ENCODE measurements at places on chromosomes 2 and 18.

- DNase-seq = no peak
- no peaks in the 10 kb centered on the region for H3K36me3 ChIP-seq
- no peaks in the 10 kb centered on the region for H3K4me1 ChIP-seq
- no peak overlapping the region for H3K4me3 ChIP-seq
- H3K27ac ChIP-seq = no peak overlapping the region
Measured at GRCh38 chr2:229501051-229501794, 213.1 kb downstream of the DNER start.

DNA sequence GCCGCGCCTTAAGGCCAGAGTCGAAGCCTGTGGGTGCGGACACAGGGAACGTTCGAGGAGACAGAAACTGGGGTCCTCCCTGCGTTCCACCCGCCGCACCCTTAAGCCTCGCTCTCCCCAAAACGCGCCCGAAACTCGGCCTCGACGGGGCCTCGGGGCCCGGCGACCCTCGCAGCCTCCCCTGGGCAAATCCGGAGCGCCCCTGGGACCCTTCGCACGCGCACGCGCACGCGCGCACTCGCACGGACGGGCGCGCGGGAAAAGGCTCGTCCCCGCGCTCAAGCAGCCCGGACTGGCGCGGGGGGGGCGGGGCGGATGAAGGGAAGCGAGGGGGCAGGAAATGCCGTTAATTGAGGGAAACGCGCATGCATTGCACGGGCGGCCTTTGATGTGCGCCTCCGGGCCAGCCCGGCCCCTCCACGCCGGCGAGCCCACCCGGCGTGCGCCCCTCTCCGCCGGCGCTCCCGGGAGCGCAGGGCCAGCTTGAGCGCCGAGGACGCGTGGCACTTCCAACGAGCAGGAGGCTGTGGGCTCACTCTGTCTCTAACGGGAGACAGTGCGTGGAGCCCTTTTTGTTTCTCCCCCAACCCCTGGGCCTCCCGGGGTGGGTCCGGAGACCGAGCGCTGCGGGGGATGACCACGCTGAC, 5.4 kb upstream of the SALL3 start:
- peak overlapping the region; percentile 17 for H3K4me3 ChIP-seq
- no peak for DNase-seq
- peaks cover 29% of the 10 kb centered on the region for H3K4me1 ChIP-seq

DNA sequence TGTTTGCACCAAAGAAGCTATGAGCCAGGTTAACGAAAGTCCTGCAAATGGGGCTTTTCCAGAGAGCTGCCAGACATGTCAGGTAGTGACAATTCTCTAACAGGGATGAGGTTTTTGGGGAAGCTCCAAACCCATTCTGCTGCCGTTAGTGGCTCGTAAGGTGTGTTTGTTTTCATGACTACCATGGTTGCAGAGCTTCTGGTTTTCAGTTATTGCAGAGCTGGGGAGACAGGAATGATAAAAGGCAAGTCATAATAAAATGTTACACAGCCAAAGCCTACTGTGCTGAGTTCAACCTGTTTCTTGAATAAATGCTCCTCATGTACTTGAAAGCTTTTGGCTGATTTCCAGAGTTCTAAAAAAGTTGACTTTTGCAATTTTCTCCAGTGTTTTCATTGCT, 209.2 kb upstream of the STK17B start:
- DNase-seq = no peak
- no peaks in the 10 kb centered on the region for H3K36me3 ChIP-seq

DNA sequence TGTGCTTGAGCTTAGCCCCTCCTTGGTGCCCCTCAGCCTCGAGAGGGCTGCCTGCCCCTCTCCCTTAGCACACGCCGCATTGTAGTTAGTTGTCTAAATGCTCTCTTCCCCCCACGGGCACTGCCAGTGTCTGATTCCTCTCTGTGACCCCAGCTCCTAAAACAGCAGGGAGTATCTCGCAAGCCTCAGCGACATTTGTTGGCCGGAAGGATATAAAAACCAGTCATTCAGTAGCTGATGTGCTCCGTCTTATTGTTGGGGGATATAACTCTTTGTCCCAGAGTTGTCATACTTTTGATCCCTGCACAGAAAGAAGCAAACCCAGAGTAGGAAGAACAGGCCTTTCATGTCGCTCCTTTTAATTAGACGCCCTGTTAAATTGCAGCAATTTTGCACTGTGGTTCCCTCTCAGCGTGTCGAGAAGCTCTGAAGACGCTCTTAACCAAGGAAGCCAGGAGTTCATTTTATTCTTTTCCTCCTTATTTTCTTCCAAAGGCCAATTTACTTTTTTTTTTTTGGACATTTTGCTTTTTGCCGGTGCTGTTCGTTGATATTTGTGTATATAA, 201.8 kb downstream of the KLHL29 start:
- no peak overlapping the region for H3K27ac ChIP-seq
- H3K4me1 ChIP-seq = peaks cover 4% of the 10 kb centered on the region
- no peaks in the 10 kb centered on the region for H3K27me3 ChIP-seq
- H3K36me3 ChIP-seq = no peaks in the 10 kb centered on the region
- no peak for DNase-seq
- no peak overlapping the region for H3K4me3 ChIP-seq

DNA sequence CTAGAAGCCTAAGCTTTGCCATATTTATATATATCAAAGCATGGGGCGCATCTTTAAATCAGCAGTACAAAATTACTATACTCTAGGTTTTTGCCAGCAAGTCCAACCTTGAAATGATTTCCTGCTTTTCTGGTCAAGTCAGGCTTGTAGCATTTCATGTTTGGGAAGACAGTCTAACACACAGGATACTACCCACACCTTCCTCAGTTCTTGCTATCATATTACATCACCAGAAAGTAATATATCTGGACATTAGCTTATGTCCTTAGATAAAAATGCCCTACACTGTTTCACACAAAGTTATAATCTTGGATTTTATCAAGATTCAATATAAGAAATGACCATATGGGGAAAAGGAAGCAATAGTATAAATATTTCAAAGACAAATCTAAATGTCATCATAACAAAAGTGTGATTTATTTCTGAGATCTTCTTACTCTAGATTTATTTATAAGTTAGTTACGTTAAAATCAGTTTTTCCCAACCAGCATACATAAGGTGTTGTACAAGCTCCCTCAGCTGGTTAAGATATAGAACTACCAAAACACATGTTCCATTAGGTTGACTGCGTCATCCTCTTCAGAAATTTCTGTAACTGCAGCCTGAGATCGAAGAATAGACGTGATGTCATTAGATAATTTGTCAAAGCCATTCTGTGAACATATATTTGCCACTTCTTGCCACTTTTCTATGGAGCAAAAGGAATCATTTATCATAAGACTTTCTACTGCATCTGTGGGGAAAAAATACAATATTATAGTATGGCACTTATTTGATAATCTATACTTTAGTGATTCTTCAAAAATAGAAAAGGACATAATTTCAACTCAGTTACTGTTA, 56.6 kb downstream of the CLHC1 start:
- H3K27ac ChIP-seq = no peak overlapping the region
- H3K36me3 ChIP-seq = no peaks in the 10 kb centered on the region
- H3K27me3 ChIP-seq = no peaks in the 10 kb centered on the region
- H3K4me3 ChIP-seq = no peak overlapping the region
- H3K4me1 ChIP-seq = peaks cover 9% of the 10 kb centered on the region

DNA sequence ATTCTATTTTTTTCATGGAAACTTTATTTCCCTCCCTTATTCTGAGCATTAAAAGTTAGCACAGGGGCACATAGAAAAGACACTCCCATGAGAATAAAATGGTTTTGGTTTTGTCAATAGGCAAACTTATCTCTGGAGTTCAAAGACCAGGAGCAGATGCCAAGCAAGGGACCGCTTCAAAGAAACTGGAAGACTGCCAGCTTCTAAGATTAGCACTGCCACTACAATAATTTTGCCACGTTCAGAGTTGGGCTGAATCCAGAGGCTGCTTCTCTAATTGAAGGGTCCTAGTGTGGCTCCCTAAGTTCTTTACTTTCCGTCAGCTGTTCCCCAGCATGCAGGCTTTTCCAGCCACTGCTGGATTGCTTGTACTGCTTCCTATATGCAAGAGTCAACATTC, 681.0 kb upstream of the GCFC2 start:
- H3K4me3 ChIP-seq = no peak overlapping the region
- no peaks in the 10 kb centered on the region for H3K36me3 ChIP-seq
- no peaks in the 10 kb centered on the region for H3K27me3 ChIP-seq
- no peak for DNase-seq

- H3K27me3 ChIP-seq = no peaks in the 10 kb centered on the region
- peak overlapping the region; percentile 41 for H3K27ac ChIP-seq
- DNase-seq = no peak
- peaks cover 39% of the 10 kb centered on the region for H3K36me3 ChIP-seq
- H3K4me1 ChIP-seq = no peaks in the 10 kb centered on the region
Measured at GRCh38 chr2:3585261-3586109, 9.4 kb upstream of the COLEC11 start.

DNA sequence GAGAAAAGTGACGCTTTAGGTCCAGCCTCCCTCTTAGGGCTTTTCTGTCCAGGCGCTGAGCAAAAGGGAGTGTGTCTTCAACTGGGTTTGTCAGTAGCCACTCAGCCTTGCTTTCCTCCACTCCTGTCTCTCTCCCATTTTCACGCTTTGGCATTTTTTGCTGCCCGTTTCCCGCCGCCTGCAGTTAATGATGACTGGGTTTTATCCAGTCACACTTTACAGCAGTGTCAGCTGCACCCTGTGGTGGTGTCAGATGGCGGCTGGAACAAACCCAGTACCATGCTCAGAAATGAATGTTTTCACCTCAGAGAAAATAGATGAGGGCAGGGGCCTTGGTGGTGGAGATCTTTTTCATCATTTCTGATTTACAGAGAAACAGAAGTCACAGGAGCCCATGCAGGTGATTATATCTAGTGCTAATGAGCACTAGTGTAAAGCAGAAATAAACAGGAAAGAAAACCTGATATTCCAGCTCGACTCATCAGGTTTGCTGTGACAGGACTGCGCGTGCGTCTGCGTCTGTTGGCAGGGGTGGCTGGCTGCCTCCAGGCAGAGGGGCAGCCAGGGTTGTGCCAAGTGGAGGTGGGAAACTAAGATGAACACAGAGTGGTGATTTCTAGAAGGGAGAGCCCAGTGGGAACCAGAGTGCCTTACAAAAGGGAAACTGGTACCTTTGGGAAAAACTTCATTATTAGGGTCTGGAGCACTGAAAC, 139.9 kb downstream of the TANC1 start:
- H3K4me1 ChIP-seq = peaks cover 61% of the 10 kb centered on the region
- H3K4me3 ChIP-seq = no peak overlapping the region
- no peaks in the 10 kb centered on the region for H3K27me3 ChIP-seq
- H3K27ac ChIP-seq = peak overlapping the region; percentile 77

DNA sequence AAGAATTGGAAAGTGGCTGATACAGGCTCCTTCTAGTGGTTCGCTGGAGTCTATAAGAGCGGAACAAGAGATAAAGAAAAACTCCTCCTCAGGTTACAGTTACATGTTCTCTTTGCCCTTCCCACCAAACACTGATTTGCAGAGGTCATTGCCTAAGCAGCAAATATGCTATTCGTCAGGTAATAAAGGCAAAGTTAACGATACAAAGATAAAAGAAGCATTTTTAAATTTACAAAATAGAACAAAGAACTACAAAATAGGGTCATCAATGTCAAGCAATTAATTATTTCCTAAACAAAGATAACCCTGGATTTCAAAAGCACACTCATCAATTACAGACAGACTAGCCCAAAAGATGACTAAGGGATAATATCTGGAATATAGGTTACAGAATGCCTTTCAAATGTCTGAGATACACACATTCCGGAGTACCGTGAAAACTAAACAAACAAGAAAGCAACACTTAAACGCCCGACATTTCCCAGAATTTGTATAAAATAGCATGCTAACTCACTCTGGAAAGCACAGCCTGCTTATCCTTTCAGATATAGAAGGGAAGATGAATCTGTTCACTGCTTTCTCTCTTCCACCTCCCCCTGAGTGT, 186.4 kb downstream of the MREG start:
- H3K27me3 ChIP-seq = no peaks in the 10 kb centered on the region
- H3K27ac ChIP-seq = no peak overlapping the region
- DNase-seq = no peak
- H3K4me3 ChIP-seq = no peak overlapping the region
- H3K4me1 ChIP-seq = peaks cover 4% of the 10 kb centered on the region

- no peaks in the 10 kb centered on the region for H3K36me3 ChIP-seq
- H3K27me3 ChIP-seq = no peaks in the 10 kb centered on the region
- H3K4me1 ChIP-seq = no peaks in the 10 kb centered on the region
- no peak overlapping the region for H3K4me3 ChIP-seq
- no peak for DNase-seq
Measured at GRCh38 chr2:37753758-37754157, 82.3 kb upstream of the CDC42EP3 start.

DNA sequence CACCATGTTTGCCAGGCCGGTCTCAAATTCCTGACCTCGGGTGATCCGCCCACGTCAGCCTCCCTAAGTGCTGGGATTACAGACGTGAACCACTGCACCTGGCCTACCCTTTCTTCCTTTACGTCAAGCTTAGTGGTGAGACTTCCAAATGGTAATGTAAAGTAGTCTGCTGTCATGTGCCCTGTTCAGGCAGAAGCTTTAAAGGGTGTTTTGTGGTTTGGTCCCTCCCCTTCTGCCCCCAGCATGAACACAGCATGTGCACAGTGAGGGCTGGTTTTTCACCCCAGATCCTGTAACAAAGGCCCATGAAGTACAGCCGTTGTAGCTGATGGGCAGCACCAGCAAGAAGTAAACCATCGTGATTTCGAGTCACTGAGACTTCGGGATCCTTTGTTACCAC, 2.7 kb upstream of the DTYMK start:
- no peak overlapping the region for H3K27ac ChIP-seq
- no peak for DNase-seq
- peaks cover 31% of the 10 kb centered on the region for H3K4me1 ChIP-seq
- peaks cover 35% of the 10 kb centered on the region for H3K36me3 ChIP-seq
- no peaks in the 10 kb centered on the region for H3K27me3 ChIP-seq

- DNase-seq = peak; percentile 59
- no peaks in the 10 kb centered on the region for H3K27me3 ChIP-seq
- H3K36me3 ChIP-seq = no peaks in the 10 kb centered on the region
- peak overlapping the region; percentile 57 for H3K27ac ChIP-seq
Measured at GRCh38 chr2:120863146-120863545, 127.5 kb downstream of the GLI2 start.

DNA sequence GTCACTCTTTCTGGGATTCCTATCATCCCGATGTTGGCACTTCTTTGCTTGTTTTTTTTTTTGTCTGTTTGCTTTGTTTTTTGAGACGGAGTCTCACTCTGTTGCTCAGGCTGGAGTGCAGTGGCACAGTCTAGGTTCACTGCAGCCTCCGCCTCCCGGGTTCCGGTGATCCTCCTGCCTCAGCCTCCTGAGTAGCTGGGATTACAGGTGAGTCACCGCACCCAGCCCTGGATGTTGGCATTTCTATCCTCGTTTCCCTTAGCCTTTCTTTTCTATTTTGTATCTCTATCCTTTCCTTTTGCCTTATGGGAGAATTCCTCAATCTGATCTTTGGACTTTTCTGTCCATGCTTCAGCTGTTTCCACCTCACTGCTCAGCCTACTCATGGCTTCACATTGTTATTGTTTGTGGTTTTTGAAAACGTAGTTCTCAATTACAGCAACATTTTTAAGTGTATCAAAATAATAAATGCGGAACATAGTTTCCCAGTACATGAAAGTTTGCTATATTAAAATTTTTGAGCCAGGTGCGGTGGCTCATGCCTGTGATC, 62.1 kb upstream of the ZNF516 start:
- no peak overlapping the region for H3K27ac ChIP-seq
- H3K27me3 ChIP-seq = no peaks in the 10 kb centered on the region
- no peak overlapping the region for H3K4me3 ChIP-seq
